Transverse colon (tissue), 4 donors: ENCODE measurements at places on chromosomes 1 and 21.

DNA sequence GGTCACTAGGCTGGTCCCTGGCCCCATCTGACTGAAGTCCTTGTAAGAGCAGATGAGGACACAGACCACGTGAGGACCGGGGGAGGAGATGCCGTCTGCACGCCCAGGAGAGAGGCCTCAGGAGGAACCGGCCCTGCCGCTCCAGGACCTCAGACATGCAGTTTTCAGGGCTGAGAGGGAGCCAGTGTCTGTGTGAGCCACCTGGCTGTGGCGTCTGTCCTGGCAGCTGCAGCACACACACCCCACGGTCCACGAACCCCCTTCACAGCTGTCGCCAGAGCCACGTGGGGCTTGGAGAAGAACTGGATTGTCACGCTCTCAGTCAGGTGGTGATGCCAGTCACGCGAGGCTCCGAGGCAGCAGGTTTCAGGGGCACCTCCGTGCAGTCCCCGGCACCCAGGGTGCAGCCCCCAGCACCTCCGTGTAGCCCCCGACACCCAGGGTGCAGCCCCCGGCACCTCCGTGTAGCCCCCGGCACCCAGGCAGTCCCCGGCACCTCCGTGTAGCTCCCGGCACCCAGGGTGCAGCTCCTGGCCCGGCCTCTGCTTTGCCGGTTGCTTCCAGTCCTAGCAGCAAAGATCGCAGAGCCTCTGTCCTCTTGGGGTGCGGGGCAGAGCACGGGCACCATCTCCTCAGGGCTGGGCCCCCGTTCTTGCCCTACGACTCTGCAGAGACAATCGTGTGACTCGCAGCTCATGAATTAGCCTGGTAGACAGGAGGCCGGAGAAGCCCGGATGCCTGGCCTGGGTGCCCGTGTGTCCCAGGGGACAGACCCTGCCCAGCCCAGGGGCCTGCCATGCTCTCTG is 19.0 kb upstream of the SUMO3 start:
- DNase-seq: peak; percentile 47

DNA sequence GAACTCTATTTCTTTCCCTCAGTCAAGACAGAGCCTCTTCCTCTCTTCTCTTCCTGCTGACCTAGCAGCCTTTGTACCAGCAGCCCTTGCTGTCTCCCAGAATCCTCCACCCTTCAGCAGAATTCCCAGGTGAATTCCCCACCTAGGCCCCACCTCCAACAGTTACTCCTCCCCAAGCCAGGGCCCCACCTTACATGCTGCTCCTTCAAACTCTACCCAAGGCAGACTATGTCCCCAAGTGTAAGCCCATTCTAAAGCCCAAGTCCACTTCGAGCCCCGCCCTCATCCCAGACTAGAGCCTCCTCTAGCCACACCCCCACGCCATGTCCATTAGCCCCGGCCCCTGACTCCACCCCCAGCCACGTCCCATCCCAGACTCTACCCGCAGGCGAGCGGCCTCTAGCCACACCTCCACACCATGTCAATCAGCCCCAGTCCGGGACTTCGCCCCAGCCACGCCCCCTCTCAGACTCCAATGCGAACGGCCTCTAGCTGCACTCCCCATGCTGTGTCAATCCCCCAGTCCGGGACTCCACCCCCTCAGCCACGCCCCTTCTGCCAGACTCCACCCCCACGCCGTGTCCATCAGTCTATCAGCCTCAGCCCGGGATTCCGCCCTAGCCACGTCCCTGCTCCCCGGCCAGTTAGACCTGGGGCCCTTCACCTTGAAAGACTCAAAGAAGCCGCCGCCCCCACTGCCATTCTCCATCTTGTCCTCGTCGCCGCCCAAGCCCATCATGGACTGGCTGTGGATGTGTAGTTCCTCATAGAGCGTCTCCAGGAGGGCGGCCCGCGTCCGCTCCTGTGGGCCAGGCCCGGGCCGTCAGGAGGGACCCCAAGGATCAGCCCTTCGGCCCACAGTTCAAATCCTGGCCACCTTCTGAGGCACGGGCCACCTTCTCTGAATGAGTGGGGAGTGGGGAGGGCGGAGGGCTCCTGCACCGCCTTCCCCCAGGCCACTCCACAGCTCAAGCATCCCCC is 61.3 kb downstream of the RAP1GAP start:
- peak; percentile 95 for DNase-seq

GRCh38 chr1:9066945-9067807 is 2.3 kb downstream of the SLC2A5 start:
- peak; percentile 53 for DNase-seq

GRCh38 chr1:47323599-47324031 is 9.7 kb upstream of the STIL start:
- DNase-seq: no peak

DNA sequence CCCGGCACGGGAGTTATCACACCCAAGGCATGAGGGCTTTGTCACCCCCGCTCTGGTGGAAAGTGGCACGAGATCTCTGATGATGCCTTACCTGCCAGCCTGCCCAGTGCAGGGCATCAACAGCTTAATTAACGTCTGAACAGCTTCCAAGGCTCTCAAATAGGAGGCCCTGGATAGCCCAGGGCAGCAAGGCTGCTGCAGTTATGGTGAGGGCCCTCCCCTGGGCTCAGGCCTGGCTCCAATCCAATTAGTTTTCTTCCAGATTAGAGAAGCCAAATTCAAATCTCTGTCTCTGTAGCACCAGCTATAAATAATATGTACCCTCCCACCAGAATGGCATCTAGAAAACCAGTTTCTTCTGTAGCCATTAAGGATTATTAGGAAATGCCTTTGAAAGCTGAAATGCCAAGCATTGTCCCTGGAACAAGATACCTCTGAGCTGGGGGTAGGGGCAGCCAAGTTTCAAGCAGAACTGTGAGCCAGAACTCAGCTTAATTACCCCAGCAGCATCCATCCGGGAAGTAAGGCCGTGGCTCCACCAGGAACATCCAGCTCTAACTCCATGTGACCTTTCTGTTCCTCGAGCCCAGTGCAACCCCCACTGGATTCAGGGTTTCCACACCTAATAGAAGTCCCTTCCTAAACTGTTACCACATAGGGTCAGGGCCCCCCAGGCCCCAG is 12.5 kb downstream of the QSOX1 start:
- no peak for DNase-seq

DNA sequence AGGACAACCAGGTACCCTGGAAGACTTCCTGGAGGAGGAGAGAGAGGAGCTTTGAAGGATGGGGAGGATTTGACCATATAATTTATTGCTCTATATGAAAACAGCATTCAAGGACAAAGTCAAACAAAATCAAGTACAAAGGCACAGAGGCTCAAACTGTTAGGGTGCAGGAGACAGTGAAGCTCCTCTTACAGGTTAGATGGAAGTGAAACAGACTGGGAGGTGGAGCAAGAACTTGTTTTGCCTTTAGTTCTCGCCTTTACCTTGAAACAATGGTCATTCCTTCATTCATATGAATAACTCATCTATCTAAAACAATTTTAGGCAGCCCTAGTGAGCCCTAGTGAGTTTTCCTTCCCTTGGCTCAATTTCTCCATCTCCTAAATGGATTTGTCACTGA is 199.6 kb downstream of the HIVEP3 start:
- DNase-seq: no peak

DNA sequence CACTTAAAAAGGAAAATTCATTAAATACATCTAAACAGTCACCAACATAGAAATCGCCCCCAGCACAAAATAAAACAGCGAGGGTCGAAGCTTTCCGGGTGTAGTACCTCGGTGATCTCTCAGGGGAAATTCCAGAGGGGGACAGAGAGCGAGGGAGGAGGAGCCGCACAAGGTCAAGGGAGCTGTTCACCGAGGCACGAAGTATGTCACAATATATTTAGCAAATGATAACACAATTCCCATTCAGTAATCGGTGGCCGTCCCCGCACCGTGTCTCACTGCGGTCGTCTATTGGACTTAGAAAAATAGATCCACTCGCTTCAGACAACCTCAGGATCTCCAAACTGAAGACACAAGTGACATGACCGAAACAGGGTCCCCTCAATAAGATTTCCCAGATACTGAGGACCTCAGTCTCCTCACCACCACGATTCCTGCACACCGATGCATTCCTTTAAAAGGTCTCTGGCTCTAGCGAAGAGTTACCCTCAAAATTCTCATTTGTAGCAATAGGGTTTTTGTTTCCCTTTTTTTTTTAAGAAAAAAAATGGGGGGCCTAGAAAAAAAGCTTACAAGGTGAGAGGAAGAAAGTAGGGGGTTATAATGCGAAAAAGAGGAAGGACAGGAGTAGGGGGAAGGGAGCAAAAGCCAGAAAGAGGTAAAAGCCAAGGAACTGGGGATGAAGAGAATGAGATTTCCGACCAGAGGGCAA is 1.1 kb downstream of the LPGAT1 start:
- DNase-seq: peak; percentile 27

DNA sequence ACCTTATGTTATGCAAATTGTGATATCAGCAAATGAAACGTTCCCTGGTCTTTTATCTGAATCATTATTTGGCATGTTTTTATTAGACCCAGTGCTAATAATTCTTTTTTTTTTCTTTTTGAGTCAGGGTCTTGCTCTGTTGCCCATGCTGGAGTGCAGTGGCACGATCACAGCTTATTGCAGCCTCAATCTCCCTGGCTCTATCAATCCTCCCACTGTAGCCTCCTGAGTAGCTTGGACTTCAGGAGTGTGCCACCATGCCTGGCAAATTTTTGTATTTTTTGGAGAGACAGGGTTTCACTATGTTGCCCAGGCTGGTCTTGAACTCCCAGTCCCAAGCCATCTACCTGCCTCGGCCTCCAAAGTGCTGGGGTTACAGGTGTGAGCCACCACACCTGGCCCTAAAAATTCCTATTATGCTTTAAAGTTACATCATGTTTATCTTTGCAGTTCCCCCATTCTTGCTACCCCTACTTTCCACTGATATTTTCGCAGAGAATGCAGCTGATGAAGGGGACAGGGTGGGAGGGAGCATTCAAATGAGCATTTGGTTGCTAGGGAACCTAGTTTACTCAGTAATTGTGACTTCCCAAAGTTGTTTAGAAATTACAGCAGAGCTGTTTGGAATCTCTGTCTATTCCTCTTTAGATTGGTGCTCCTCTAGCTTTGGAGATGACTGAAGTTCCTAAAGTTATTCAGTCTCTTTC is 18.4 kb downstream of the C1orf21 start:
- DNase-seq: no peak

DNA sequence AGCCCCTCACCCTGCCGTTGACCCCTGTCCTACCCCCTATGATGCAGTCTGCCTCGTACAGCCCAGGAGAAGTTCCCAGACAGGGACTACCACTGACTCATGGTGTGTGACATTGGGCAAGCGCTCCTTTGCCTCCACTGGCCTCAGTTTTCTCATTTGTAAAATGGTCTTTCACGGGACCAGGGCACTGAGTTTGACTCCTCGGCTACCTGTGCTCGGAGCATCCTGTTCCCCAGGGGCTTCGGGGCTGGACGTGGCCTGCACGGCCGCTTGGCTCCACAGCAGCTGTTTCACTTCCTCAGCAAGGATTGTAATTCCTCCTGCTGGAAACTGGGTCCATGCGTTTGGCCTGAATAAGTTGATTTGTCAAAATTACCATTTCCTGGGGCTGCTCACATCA is 277.3 kb downstream of the MATN1 start:
- DNase-seq: no peak

GRCh38 chr1:23557471-23558124 is 1.7 kb downstream of the ID3 start:
- no peak for DNase-seq

DNA sequence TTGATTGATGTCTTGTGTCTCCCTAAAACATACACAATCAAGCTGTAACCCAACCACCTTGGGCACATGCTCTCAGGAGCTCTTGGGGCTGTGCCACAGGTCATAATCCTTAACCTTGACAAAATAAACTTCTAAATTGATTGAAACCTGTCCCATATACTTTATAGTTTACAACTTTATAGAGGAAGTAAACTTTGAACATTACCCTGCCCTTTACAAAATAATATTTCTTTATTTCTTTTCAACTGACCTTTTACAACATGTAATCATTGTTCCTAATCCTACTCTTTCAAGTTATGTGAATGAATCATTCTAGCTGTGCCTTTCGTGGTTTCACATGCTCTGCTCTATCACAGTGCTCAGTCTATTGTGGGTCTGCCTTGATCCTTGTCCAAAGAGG is 118.3 kb upstream of the ATP1A1 start:
- peak; percentile 79 for DNase-seq

GRCh38 chr1:85992791-85993190 is 163.8 kb downstream of the COL24A1 start:
- no peak for DNase-seq

DNA sequence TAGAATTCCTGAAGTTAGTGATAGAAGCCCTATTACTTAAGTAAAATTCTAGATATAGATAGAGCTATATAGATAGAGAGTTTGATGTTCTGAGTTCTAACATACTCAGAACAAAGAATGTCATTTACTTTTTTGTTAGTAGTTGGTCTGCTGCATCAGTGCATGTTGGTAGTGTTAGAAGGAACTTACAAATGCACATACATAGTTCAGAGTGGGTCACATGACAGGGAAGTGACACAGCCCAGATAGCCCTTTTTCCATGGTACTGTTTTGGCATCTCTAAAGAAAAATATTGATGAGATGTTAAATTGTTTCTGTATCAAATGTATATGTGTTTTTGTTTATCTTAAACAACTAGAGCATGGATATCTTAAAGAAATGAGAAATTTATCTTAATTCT is 45.7 kb downstream of the DHX9 start:
- DNase-seq: no peak

- DNase-seq: no peak
Measured at GRCh38 chr21:33206771-33207281, 22.9 kb upstream of the IFNAR2 start.
